Activated CD4-positive, alpha-beta T cell treated with anti-CD3 and anti-CD28 coated beads, Interleukin-2, amount 50 U/mL, for 48 hours (primary cell): ENCODE measurements at places on chromosomes 4 and X.

DNA sequence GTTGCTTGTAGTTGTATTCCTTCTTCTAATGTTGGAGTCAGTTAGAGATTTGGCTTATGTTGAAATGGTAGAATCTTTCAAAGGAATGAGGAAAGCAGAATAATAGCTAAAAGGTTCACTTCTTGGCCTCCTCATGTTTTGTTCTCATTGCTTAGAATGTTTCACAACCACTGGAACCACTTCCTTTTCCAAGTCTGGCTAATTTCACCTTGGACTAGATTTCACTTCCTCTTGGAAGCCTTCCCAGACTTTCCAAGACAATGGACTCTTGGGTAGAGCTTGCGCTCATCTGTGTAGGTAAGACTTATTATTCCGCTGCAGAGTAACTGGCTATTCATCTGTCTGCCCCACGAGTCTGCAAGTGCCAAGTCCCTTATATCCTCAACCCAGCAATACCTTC lies 8.3 kb downstream of the SPATA18 start:
- DNase-seq, result no peak

- DNase-seq, result no peak
Measured at GRCh38 chrX:39242187-39242586, 440.9 kb downstream of the MID1IP1 start.

GRCh38 chr4:11548597-11549082 lies 119.9 kb upstream of the HS3ST1 start:
- DNase-seq, result no peak

DNA sequence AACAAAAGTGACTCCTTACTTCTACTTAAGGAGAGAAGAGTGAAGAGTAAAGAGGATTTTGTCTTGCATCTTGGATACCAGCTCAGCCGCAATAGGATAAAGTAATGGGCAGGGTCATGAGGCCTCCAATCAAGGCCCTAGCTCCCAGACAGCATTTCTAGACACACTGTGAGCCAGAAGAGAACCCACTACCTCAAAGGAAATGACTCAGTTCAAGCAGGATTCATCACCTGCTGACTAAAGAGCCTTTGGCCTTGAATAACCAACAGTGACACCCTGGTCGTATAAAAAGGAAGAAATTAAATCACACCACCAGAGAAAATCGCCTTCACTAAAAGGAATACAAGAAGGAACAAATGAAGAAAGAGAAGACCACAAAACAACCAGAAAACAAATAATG lies 416.1 kb downstream of the PCDH18 start:
- no peak for DNase-seq

DNA sequence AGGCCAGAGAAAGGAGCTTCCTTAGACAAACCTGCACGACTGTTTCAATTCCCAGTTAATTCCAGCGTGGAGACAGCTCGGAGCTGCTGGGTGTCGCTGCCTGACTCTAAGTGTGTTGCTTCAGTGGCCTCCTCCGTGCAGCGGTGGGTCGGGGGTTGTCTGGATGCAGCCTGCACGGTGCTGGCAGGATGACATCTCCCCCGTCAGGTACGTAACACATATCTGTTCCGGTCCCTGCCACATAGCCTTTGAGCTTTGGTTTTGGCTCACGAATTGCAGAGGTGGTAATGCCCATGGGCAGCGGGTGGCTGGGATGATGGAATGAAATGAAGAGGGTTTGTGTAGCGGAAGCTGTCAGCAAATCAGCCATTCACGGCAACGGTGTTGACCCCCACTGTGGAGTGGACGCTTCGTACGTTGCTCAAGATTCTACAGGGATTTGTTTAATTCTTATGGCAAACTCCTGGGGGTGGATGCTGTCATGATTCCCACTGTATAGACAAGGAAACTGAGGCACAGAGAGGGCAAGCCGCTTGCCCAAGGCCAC lies 33.7 kb upstream of the HMX1 start:
- DNase-seq, result no peak

DNA sequence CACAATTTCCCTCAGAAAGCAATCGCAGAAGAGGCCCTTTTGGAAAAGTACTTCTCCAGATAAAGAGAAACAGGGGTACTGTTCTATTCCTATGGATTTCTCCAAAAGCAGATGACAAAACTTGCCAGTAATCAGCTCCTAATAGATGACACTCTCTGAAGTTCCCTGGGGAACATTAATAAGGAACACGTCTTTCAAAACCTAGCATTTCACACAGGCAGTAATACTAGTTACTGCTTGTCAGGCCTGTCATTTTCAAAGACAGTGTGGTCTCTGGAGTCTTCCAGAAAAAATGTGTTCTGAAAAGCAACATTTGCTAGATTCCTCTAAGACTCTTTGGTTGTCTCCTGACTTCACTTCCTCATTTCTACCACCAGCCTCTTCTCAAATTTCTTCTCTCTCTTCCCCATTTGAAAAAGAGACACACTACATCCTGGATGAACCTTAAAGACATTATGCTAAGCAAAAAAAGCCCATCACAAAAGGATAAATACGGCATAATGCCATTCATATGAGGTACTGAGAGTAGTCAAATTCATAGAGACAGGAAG lies 47.3 kb downstream of the CHRDL1 start:
- DNase-seq, result no peak

- no peak for DNase-seq
Measured at GRCh38 chrX:46295963-46296362, 249.3 kb downstream of the ZNF674 start.
